T-helper 9 cell (primary cell): ENCODE measurements at places on chromosomes 7 and 10.

GRCh38 chr7:114670676-114671075 lies 251.2 kb upstream of the MDFIC start:
- no peak for DNase-seq

- DNase-seq, result no peak
Observed at GRCh38 chr7:127833641-127834040, 181.6 kb downstream of the SND1 start.

DNA sequence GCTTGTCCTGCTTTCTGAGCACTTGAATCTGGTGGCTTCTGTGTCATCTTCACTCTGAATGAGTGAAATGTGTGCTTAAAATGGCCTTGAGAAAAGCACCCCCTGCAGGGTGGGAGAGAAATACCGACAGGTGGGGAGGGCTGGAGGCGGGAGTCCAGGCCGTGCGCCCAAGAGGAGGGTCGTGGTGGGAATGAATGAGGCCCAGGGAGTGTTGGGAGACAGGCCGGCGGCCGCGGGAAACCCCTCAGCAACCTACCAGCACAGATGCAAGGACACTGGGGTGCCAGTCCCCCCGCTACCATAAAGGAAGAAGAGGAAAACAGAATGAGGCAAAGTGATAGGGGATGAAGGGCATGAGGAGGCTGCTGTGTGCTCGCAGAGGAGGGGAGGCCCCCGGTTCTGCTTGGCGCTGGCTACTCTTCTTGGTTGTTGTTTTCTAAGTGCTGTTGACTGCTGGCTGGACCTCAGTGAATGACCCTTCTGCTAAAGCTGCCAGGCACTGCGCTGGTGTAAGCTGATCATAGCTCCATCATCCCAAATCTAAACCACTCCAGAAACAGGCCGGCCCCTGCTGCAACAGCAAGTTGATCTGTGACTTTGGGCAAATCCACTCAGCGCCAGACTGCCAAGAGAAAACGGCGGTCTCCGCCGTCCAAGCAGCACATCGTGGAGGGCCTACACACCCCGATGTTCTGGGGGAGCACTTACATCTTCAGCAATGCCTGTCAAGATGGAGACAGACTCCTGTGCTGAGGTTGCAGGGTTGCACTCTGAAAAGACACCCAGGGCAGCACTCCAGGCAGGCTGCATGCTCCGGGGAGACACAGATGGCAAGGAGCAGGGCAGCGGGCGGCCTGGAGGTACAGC lies 378.5 kb downstream of the DNAJB6 start:
- no peak for DNase-seq

DNA sequence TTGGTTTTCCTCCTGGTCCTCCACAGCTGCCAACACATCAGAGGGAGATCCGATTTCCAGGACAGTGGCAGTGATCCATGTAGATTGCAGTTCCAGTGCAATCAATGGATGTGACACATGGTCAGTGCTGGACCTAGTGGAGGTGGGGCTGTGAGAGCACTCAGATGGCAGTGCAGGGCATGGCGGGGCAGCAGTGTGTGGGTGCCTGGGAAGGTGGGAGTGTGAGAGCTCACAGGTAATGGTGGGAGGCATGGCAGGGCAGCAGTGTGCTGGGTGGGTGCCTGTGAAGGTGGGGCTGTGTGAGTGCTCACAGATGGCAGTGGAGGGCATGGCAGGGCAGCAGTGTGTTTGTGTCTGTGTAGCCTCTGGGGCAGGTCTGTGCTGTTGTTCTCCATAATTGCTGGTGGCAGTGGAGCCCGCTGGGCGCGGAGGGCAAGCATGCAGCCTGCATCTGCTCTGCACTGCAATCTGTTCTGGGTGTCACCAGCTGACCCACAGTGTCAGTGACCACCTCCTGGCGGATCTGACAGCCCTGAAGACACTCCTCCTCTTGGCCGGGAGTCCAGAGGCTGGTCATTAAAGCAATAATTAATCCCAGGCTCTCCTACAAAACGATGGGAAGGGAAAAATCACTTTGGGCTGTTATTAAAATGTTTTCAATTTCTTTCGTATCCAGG lies 8.6 kb upstream of the ADARB2 start:
- no peak for DNase-seq

GRCh38 chr7:157568770-157569584 lies 232.2 kb downstream of the DNAJB6 start:
- DNase-seq, result peak; percentile 29

DNA sequence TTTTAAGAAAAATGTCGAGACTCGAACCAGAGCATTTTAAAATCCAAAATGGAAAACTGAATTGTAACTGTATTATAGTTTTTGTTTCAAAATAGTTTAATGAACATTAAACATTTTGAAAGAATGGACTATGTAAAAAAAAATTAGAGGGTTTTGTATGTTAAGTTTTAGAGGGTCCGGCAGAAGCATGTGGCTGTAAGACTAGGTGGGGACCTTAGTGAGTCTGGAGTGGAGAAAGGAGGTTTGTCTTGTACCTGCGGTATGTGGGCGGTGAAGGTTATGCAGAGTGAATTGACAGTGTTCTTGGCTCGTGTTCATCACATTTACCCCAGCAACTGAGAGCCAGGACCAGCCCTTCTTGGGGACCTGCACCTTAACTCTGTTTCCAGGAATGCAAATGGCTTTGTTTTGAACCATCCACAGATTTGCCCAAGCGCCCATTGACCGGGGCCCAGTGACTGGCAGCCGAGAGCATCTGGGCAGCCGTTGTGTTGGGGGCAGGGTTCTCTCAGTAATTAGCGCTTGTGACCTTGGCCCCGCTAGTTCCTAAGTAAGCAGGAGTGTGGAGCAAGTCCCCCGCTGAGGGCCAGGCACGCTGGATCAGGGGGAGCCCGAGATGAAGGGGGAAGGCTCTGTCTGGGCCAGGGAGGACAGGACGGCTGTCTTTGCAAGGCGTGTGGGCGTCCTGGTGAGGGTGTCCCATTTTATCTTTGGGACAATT lies 1.4 kb upstream of the KLF6 start:
- DNase-seq, result no peak
